ENCODE measurements at places on chromosomes 3 and 15.

- no peak for DNase-seq
Observed at GRCh38 chr3:111954228-111954990, 24.4 kb upstream of the ABHD10 start.

GRCh38 chr15:39188930-39189329 lies 391.9 kb upstream of the THBS1 start:
- no peak for DNase-seq

DNA sequence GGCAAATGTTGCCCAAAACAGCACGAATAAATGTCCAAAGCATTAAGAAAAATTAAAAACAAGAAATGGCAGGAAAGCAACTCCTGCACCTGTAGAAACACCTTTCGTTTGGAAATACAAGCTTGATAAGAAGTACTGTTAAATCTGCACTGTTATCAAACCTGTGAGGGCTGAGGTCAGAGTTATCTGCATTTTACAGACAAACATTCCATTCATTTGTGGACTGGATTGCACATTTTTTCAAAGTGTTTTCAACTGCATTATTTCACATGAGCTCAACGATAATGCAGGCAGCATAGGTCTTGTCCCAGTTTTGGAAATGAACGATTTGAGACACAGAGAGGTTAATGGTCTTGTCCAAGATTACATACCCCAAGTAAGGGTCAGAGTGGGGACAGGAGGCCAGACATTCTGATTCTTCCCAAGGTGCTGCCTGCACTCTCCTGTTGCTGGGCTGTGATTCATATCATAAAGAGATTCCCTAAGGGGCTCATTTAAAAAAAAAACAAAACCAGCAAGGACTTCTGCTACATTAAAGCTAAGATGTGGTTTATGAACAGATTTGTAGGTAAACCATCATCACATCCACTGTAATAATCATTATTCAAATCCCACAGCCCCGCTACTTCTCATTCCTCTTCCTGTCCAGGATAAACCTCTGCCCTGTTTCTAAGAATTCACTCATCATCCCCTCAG lies 13.0 kb downstream of the GUCA1C start:
- no peak for DNase-seq

DNA sequence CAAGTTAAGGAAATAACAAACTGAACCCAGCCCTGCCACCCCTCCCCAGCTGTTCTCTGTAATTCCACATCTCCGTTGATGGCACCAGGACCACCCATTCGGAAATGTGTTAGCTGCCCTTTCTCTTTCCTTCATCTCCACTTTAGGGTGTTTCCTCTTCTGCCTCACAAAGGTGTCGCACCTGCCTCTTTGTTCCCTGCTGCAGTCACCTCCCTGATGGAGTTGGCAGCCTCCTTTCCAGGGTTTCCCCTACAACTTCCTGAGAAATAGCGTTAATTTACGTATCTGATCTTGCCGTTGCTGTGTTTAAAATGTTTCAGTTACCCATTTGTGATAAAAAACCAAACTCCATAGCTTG lies 57.3 kb downstream of the GPR171 start:
- no peak for DNase-seq

- no peak for DNase-seq
Observed at GRCh38 chr15:90138071-90138833, 36.0 kb upstream of the IDH2 start.

DNA sequence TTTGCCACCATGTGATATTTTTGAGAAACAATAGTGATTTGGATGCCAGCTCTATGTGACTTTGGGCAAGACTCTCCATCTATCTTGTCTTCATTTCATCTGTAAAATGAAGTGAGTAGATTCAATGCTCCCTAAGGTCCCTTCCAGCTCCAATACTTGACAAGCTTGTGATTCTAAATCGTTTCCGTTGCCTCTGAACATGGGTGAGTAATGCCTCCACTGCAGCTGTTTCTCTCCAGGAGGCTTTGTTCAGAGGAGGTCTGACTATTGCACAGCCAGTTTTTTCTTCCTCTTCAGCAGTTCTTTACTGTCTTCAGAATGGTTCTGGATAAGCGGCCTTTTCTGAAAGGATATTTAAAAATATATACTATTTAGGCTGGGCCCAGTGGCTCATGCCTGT lies 14.8 kb upstream of the TMOD3 start:
- DNase-seq: no peak

- DNase-seq: no peak
Observed at GRCh38 chr15:44882499-44882968, 74.0 kb upstream of the TERB2 start.

DNA sequence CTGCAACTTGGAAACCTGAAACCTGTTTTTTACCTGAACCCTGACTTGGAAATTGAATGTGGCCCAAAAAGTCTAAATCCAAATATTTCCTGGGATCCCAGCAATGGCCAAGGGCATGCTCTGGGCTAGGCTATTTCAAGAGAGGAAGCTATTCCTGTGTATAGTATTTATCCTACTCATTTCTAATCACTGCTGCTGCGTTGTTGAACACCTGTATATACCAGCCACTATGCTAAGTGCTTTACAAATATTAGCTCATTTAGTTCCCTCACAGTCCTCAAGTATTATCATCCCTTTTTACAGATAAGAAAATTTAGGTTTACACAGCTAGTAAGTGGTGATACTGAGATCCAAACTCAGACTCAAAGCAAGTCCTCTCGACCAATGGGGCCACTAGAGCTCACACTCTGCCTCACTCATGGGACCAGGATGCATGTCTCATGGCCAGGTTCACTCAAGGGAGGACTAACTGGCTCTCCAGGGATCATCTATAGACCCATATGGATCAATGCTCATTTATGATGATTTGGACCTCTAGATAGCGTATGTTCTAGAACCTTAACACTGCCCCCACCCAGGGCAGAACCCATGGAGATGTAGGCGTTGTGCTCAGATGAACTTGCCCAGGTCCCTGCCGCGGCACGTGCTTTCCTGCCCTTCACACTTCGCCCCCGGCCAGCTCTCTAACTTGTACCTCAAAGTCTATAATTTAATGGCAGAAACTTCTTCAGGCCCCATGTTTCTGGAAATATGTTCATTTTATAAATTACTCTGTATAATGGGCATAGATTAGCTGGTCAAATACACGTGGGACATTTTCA lies 2.6 kb upstream of the CCR4 start:
- DNase-seq: no peak

DNA sequence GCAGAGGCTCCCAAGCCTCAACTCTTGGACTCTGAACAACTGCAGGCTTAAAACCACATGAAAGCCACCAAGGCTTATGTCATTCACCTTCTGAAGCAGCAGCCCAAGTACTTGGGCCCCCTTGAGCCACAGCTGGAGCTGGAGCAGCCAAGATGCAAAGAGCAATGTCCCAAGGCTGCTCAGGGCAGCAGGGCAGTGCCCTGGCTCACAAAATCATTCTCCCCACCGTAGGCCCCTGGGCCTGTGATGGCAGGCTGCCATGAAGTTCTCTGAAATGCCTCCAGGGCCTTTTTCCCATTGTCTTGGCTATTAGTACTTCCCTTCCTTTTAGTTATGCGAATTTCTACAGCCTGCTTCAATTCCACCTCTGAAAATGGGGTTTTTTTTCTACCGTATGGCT lies 83.4 kb downstream of the DCLK3 start:
- no peak for DNase-seq

DNA sequence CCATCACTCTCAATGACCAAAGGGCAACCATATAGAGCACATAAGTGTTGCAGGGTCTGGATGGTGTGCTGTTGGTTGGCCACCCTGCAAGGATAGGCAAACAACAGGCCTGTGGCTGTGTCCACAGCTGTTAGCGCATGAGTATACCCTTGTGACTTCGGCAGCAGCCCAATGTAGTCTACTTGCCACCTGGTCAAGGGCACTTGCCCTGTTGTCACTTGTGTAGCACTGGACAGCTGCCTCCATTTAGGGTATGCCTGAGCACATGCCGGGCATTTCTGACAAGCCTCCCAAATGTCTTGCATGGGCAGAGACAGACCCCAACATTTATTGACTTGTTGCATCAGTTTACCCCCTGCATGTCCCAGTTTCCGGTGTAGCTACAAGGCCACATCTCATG lies 12.8 kb downstream of the CCRL2 start:
- no peak for DNase-seq

- DNase-seq: no peak
Observed at GRCh38 chr3:134367869-134368750, 6.1 kb downstream of the AMOTL2 start.

GRCh38 chr3:33687406-33688010 lies 30.5 kb downstream of the CLASP2 start:
- no peak for DNase-seq

DNA sequence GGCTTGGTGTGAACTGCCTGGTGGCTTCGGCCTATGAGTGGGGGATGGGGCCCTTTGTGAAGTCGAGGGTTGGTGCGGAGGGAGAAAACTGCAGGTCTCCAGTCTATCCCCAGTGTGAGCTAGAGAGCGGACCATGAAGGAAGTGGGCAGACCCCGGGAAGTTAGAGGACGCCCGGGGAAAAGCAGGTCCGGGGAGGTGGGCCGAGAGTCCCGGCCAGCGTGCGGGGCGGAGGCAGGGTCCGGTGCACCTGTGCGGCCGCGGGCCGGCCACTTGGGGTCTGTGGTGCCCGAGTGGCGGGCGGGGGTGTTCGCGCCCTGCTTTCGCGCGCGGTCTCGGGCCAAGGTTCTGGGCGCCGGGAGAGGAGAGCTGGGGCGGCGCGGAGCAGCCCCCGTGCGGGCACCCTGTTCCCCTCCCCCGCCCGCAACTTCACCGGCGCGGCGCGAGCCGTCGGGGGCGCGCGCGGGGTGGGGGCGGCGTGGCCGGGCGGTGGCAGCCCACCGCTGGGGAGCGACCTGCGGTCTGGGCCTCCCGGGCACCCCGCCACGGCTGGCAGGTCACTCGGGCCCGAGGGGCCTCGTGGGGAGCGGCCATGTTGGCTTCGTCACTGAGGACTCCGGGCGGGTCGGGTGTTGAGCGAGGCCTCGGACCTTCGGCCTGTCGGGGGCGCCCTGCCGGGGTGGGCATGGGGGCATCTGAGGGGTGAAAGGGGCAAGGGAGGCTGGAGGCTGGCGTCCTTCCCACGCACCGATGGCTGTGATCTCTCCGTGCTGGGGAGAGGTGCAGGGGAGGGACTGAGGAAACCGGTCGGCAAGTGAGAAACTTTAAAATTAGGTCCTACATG lies 4.8 kb downstream of the UBE2E1 start:
- DNase-seq: no peak

GRCh38 chr3:64856106-64856505 lies 168.3 kb upstream of the ADAMTS9 start:
- no peak for DNase-seq

- no peak for DNase-seq
Observed at GRCh38 chr3:99625237-99625622, 13.2 kb upstream of the COL8A1 start.

- no peak for DNase-seq
Observed at GRCh38 chr3:63370094-63370493, 92.0 kb downstream of the SYNPR start.

- DNase-seq: no peak
Observed at GRCh38 chr3:17300441-17300840, 415.7 kb downstream of the PLCL2 start.

- DNase-seq: no peak
Observed at GRCh38 chr3:63674586-63674985, 22.1 kb downstream of the SNTN start.

DNA sequence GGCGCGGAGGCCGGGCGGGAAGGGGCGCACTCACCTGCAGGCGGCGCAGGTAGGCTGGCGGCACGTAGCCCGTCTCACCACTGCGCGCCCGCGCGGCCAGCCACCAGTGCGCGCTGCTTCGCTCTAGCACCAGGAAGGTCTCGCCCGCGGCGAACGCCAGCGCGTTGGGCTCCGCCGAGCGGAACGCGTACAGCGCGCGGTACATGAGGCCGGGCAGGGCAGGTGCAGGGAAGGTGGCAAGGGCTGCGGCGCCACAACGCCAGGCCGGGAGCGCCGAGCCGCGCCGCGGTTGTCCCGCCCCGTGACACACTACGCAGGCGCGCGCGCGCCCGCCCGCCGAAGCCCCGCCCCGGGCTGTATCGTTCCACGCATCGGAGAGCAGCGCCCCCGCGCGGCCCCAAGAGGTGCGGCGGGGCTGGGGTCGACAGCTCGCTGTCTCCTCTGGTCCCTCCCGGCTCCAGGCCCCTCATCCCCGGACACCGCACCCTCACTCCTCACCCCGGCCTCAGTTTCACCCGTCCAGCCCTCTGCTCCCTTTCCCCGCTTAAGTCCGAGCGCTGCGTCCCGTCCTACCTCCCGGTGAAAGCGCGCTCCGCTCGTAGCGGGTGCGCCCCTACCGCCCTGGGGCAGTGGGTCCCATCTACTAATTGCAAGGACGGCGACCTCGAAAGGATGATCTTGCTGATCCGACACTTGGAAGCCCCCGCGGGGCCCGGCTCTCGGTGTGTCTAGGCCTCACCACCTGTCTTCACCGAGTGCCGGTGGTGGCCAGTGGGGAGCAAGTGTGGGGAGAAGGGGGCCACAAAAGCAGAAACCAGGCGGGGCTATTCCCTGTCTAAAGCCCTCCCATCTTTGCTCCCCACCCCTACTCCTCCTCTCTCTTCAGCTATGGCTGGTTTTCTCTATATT lies at the start of gene NCKIPSD:
NCKIPSD (minus strand) TSS at position 313 of the 909 bp plus-strand sequence; CDS start at position 205, 108 bp downstream.
- peak; percentile 94 for DNase-seq

DNA sequence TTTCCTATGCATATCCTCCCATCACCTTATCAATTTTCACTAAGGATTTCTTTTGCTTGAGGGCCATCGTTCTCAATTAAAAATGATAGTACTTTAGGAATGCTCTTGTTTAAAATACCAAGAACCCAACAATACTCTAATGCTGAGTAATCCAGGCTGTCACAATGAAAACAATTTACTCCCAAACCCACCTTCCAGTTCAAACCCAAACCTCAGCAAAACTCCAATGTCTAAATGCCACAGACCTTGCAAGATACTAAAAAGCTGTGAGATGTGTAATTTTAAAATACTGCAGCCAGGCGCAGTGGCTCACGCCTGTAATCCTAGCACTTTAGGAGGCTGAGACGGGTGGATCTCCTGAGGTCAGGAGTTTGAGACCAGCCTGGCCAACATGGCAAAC lies 889.8 kb downstream of the ROBO1 start:
- DNase-seq: no peak

DNA sequence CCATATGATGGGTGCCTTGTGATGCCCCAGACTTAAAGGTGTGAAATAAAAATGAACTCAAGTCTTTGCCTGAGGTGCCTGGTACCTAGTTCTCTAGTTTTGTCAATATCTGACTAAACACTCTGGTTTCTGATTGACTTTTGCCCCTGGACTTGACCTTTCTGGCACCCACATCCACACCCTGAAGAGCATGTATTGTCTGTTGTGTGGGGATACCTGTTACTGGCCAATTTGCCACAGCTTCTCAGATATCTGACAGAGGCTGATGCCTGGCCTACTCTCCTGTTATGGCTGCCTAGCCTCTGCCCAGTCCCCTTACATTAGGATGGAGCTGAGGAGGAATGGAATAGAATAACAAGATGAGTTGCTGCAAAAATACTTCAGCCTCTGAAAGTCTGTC lies 3.6 kb downstream of the ZBTB38 start:
- no peak for DNase-seq
